ENCODE measurements at places on chromosomes 4 and X.

DNA sequence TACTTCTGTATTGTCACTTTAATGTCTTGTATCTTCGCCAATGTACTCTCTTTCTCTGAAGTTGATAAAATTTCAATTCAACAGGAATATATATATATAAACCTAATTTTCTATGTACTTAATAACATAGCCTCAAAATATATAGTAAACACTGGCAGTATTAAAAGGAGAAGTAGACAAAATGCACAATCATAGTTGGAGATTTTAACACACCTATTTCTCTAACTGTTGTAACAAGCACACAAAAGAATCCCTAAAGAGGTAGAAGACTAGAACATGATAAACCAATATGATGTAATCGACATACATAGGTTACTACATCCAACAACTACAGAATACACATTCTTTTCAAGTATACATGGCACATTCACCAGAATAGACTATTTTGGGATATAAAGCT is 65.5 kb downstream of the ZNF81 start:
- no peak for DNase-seq

GRCh38 chr4:40264497-40264896 is 67.7 kb downstream of the RHOH start:
- DNase-seq, result no peak

GRCh38 chr4:85761803-85762528 is 287.0 kb downstream of the ARHGAP24 start:
- DNase-seq, result no peak

DNA sequence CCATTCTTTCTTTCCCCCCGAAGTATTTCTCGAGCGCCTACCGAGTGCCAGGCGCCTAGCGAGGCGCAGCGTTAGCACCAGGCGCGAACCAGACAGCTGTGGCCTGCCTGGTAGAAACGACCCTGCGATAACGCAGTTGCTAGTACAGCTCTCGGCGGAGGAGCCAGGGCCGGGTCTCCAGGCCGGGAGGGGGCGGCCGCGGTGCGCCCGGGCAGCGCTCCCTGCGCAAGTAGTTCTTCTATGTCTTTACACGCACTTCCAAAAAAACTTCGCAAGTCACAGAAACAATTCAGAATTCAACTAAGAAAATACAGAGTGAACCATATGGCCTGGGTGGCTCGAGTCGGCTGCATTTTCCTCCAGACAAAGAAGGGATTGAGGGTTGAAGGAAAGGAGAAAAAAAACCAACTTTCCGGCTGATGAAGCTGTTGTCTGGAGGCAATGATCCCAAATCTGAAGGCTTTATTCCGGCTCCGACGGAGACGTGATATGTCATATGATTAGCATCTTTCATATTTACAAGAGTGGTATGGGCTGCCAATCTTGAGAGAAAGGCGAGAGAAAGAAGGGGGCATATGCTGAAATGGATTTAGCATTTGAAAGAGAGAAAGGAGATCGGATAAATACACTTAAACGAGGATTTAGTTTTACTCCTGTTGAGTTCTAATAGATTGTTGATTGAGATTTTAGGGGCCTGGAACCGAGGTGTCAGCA is 7.2 kb upstream of the NEUROG2 start:
- no peak for DNase-seq

GRCh38 chr4:69196209-69196965 is 18.2 kb downstream of the UGT2B11 start:
- no peak for DNase-seq

DNA sequence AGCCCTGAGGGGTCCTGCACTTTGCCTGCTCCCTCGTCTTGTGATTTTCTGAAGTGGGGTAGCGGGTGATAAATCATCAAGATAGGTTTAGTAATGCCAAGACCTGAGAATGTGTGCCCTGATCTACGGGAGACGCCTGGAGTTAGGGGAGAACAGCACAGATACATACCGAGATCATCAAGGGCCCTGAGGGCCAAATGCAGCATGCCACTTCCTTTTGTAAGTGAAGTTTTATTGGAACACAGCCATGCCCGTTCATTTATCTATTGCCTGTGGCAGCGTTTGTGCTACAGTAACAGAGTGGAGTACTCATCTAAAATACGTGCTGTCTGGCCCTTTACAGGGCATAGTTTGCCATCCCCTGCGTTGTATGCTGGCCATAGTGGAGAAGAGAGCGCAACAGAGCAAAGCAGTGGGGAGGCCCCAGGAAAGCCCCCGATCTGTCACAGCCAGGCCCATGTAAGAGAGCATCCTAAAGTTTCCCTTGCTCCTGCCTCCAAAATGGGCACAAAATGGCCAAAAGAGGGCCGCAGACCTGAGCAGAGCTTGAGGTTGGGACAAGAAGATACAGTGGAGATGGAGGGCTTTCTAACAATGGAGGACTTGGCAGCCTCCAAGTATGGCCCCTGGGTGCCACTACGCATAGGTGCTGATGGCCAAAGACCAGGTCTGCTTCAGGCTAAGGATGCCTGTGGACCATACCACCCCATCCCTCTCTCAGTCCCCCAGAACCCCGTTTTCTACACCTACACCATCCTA is 167.0 kb downstream of the SMIM20 start:
- DNase-seq, result no peak

- no peak for DNase-seq
Measured at GRCh38 chrX:23756165-23756564, 13.1 kb upstream of the ACOT9 start.

- no peak for DNase-seq
Measured at GRCh38 chr4:173424899-173425805, 26.2 kb upstream of the SCRG1 start.

DNA sequence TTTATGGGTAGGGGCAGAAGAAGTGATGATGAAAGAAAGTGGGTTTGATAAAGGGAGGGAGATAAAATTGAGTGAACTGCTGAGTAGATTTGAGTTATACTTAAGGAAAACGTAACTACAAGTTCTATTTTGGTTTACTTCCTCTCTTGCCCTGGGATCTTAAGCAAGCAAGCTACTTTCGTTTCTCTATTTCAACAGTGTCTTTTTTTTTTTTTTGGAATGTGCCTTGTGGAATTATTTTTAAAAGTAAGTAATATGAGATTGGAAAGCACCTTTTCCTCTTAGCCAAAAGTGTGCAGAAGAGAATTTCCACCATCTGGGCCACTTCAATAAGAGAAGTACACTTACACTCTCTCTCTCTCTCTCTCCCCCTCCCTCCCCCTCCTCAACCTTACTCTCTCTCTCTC is 16.0 kb upstream of the C4orf36 start:
- no peak for DNase-seq

- DNase-seq, result no peak
Measured at GRCh38 chr4:81465406-81466340, 6.0 kb downstream of the RASGEF1B start.

DNA sequence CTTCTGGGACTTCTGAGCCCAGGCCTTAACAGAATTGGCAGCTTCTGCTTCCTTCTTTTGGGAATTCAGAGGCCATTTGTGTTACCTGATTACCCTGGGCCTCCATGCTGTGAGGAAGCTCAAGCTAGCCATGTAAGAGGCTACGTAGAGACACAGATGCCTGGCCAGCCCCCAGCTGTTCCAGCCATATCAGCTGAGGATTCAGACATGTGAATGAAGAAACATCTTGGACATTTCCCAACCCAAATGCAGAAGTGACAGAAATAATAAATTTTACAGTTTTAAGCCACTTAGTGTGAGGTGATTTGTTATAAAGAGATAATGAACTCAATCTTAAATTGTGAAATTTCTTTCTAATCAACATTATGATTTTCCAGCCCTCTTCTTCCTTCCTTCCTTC is 18.7 kb upstream of the ZNF827 start:
- DNase-seq, result no peak

GRCh38 chr4:89245459-89245858 is 62.1 kb downstream of the GPRIN3 start:
- DNase-seq, result no peak

- no peak for DNase-seq
Measured at GRCh38 chr4:137946453-137947174, 295.5 kb downstream of the SLC7A11 start.

GRCh38 chr4:38082021-38082420 is 121.8 kb downstream of the PTTG2 start:
- DNase-seq, result no peak

GRCh38 chrX:115251458-115252233 is 17.8 kb upstream of the LRCH2 start:
- DNase-seq, result no peak

- no peak for DNase-seq
Measured at GRCh38 chr4:74197080-74197479, 39.2 kb downstream of the MTHFD2L start.

GRCh38 chrX:26511589-26512363 is 295.8 kb downstream of the MAGEB5 start:
- DNase-seq, result no peak

DNA sequence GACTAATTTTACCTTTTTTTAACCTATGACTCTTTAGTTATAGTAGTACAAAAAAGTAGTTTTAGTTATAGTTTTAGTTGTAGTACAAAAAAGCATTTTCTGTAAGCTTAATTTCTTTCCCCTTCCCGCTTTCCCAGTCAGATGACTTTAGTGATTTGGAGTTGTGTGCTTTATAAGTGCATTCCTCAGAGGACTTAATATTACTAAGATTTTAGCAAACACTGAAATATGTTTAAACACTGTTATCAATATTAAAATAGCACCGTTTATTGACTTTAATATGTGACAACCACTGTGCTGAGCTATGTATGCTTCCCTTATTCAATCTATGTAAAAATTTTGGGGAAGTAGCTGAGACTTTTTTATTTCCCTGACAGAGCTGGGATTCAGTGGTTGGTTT is 22.8 kb downstream of the GUF1 start:
- DNase-seq, result no peak

- DNase-seq, result no peak
Measured at GRCh38 chr4:16007471-16008095, 44.6 kb upstream of the FGFBP2 start.

- DNase-seq, result no peak
Measured at GRCh38 chrX:70979136-70979762, 48.4 kb upstream of the SLC7A3 start.

DNA sequence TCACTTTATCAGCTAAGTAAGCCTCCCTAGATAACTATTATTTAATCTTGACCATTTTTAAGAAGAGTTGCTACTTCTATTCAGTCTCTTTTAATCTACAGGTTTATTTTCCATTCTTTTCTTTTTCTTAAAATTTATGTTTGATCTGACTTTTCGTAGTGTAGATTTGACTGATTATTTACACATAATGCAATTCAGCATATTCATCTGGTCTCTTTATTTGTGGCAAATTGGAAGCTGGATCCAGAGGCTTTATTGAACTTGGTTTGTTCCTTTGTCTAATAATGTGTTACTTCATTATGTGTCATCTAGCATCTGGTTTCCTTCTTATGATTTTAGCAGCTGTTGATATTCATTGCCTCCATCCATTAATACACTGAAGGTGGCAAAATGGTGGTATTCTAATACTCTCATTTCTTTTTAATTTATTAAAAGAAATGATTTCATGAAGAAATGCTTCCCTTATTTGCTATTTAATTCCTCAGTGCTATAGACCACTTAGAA is 113.0 kb downstream of the FBXW7 start:
- no peak for DNase-seq

DNA sequence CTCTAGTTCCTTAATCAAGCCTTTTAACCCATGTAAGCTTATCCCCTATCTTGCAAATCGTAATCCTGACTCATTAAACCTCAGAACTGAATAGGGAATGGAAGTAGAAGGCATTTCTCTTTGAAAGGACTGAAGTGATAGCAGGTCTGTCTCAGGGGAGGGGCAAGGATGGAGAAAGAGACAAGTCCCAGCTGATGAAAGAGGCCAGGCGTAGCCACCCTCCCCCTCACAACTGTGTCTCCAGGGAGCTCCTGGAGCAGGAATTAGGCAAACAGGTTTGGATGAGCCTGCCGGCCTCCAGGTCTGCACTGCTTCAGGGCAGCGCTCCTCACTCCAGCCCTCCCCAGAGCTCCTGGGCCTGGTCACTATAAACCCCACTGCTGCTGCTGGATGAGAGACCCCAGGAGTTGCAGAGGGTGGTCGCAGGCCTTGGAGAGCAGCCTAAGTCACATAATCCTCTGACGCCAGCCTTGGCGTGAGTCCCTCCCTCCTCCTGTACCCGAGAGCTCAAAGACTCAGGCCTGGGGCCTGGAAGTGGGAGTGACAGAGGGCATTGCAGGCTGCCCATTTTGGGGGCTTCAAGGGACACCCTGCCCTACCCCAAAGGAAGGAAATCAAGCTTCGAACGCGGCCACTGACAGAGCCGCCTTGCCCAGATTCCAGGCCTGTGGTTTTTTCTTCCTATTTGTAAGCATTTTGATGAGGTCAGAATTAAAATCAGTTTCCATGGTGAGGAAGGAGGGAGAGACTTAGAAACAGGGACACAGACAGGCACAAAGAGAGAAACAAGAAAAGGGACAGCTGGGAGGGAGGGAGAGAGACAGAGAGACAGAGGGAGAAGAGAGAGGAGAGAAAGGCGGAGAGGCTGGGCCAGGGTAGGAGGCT is 21.2 kb upstream of the MSX1 start:
- DNase-seq, result no peak

DNA sequence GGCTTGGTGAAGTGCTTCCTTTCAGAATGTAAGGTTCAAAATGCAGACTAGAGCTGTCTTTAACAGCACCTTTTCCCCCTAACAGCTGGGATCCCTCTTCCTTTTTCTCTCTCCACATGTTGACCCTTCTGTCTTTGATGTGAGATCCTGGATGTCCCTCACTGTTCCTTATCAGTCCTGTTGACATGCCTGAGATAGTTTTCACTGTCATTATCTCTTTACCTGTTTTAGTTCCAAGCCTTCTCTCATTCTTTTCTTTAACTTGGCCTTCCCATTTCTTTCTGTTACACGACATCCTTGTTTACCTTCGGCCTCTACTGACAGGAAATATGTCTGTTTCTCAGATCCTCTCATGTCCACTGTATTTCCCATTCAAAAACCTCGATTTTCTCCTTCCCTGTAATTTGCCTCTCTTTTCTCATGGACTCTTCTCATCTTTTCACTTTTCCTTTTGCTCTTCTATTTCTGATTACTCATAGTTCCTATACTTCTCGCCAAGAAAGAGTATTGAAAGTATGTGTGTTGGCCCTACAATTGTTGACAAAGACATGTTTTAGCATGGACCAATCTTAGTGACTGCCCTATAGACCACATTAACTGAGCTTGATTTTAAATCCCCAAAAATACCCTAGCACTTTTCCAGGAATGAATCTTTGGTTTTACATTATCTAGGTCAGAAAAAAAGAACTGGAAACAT is 1.2 kb upstream of the SOWAHB start:
- DNase-seq, result no peak

GRCh38 chrX:129193357-129193756 is 329.9 kb downstream of the SMARCA1 start:
- DNase-seq, result no peak

- DNase-seq, result no peak
Measured at GRCh38 chrX:135086197-135086854, 34.0 kb downstream of the ETDB start.
